Stimulated activated CD4-positive, alpha-beta T cell treated with anti-CD3 and anti-CD28 coated beads, Interleukin-1b, Interleukin-23, amount 100 ng/mL, for 1 hour (primary cell): ENCODE measurements at places on chromosomes 7 and 10.

GRCh38 chr10:13092291-13093102, 7.5 kb upstream of the OPTN start:
- no peak for DNase-seq

- DNase-seq, result no peak
Observed at GRCh38 chr10:15237351-15237750, 68.9 kb upstream of the NMT2 start.

- DNase-seq, result no peak
Observed at GRCh38 chr10:60661637-60662036, 116.6 kb upstream of the CDK1 start.

GRCh38 chr10:62396864-62397263, 22.7 kb downstream of the ZNF365 start:
- DNase-seq, result no peak

DNA sequence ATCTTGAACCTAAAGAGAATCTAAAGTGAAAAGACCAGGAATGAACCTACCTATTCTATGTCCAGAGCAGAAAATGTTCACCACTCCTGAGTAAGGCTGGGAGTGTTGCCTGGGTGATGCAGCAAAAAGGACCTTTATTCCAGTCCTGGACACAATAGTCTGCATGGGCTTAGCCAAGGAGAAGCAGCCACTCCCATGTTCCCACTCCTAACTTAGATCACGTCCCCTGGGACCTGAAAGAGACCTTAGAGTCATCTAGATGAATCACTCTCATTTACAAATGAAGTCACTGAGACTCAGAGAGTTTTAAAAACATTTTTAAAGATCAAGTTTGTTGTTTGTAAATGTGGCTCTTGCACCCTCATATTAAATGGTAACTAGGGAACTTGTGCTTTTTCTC, 763.4 kb downstream of the KCNMA1 start:
- no peak for DNase-seq

DNA sequence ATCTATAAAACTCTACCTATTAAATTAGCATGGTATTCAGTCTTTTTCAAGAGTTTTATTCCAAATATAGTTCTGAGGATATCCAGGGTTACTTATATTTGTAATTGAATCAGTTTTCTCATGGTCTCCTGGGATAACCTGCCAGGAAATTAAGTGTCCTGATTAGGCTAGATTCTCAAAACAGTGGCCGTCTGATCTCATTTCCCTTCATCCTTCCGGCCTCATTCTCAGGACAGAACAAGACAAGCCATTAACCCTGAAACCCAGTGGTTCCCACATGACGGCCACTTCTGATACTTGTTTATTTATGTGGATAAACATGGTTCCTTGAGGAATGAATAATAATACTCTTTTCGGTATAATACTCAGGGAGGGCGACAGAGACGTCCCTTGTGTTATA, 417.6 kb upstream of the POT1 start:
- DNase-seq, result no peak
